Activated CD8-positive, alpha-beta memory T cell treated with anti-CD3 and anti-CD28 coated beads for 1 hour (primary cell): ENCODE measurements at places on chromosomes 2 and 18.

- DNase-seq = no peak
Measured at GRCh38 chr2:204325468-204325867, 219.8 kb upstream of the PARD3B start.

DNA sequence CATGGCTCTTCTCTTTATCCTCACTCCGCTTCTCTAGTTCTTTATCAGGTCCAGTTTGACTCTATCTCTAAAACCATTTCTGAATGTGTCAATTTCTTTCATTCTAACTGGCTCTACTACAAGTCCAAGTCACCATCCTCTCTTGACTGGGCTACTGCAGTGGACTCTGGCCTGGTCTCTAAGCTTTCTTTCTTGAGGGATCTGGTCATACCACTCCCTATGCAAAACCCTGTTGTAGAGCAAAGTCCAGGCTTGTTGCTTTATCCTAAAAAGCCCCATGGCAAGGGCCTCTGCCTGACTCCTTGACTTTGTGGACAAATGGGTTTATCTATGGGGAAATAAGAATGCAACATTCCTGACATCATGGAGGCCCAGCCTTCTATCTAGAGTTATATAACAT is 87.1 kb downstream of the BCL2L11 start:
- no peak for DNase-seq

DNA sequence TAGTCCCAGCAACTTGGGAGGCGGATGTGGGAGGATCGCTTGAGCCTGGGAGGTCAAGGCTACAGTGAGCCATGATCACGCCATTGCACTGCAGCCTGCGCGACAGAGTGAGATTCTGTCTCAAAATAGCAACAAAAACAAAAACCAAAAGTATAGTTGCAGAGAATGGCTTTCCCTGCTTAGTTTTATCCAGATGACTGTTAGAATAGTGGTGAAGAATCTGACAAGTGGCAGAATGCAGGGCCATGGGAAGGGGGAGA is 53.8 kb downstream of the NEDD4L start:
- DNase-seq = no peak

GRCh38 chr2:215410932-215411285 is 25.0 kb downstream of the FN1 start:
- no peak for DNase-seq

DNA sequence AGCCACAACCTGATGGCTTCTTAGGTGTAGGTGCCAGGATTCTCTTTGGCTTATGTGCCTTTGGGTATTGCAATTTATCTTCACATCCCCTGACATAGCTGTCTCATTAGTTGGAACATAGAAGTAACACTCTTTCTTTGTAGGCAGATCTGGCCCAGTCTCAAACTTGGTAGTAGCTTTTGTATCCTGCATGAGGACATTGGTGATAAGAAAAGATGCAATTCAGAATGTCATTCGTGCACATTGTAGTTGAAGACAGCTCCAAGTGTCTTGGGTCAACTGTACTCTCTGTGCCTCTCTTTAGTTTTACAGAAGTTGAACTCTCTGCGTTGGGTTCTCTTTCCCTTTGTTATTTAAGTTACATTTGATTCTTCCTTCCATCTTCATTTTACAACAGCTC is 69.6 kb upstream of the BCL11A start:
- no peak for DNase-seq

- DNase-seq = no peak
Measured at GRCh38 chr2:240589375-240589774, 2.8 kb downstream of the CAPN10 start.

DNA sequence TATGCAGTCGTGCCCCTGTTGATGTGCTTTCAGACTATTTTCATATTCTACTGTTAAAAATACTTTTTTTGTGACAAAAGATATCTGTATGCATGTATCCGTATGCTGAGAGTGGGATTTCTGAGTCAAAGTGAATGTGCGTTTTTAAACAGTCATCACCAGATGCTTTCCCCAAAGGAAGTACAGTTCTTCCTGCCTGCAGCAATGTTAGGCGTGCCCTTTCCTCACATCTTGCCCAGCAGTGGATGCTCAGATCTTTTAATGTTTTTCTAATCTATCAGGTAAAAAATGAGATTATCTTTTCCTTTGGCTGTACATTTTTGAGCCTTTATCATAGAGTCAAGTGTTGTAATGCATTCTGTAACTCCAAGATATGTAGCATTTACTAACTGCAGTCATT is 111.7 kb downstream of the PTPRM start:
- DNase-seq = no peak

- DNase-seq = no peak
Measured at GRCh38 chr2:1867141-1867540, 122.8 kb upstream of the PXDN start.

DNA sequence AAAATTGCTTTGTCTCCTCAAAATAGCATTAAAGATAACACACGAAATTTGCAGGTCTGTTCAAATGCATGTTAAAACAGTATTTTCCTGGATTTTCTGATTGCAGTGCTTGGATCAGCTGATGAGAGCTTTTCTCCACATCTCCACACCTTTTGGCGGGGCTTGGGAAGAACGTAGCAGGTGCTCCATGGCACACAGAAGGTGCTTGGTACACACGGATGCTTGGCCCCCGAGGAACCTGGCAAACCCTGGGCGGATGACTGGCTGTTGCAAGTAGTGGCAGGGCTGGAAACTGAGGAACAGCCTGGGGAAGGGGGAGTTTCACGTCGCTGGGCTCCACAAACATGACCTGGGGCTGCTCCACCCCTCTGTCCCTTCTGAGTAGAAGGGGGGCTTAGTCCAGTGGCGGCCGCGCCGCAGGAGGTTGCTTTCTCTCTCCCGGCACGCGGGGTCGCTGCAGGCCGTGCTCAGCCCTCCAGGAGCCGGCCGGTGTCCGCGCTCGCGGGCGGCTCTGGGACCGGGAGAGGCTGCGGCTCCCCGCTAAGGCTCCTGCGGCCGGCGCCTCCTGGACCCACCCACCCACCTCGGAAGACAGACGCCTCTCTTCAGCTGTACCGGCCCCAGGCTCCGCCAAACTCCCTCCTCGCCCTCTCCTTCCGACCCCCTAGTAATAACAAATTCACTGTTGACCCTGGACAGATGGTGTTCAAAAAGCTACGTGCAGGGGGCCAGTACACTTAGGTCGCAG is 69.3 kb downstream of the MARCO start:
- no peak for DNase-seq

- no peak for DNase-seq
Measured at GRCh38 chr18:73719611-73720010, 428.0 kb downstream of the FBXO15 start.

DNA sequence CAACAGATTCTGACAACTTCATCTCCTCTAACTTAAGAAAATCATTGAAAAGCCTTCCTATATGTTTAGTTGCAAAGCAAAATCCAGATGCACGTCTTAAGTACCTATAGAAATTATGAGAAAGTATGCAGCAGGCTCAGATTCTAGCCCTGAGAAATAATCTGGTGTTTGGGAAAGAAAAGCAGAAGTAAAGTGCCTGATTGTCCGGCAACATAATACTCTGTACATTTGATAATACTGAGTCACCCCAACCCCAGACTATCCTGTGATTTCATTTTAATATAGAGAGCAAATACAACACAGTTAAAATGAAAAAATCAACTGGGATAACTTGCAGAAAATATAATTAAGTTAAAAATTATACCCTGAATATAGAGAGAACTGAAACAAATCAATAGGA is 13.5 kb downstream of the RFX8 start:
- no peak for DNase-seq

GRCh38 chr2:85560812-85561279 is 447 bp downstream of the GGCX start:
- DNase-seq = no peak

DNA sequence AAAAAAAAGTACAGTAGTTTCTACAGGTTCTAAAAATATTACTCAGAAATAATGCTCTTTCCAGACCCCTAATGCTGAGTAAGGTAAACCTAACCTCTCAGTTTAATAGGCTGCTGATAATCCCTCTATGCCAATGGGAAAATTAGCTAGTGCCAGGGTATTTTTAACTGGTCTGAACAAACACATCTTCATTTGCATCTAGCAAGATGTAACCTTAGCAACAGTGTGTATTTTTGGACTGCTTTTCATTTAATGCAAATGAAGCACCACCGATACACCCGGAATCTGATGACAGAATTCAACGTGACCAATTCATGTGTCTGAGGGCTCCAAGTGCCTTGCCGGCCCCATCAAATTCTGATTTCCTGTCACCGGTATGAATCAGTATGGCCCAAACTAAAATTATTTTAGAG is 47.4 kb upstream of the CYRIA start:
- DNase-seq = no peak

GRCh38 chr18:33239298-33239697 is 201.2 kb downstream of the CCDC178 start:
- no peak for DNase-seq

- no peak for DNase-seq
Measured at GRCh38 chr2:77633601-77634000, 111.4 kb upstream of the LRRTM4 start.

GRCh38 chr2:240508832-240509545 is 48.8 kb downstream of the ANKMY1 start:
- no peak for DNase-seq

GRCh38 chr18:47050468-47050867 is 15.0 kb upstream of the ELOA2 start:
- DNase-seq = no peak

DNA sequence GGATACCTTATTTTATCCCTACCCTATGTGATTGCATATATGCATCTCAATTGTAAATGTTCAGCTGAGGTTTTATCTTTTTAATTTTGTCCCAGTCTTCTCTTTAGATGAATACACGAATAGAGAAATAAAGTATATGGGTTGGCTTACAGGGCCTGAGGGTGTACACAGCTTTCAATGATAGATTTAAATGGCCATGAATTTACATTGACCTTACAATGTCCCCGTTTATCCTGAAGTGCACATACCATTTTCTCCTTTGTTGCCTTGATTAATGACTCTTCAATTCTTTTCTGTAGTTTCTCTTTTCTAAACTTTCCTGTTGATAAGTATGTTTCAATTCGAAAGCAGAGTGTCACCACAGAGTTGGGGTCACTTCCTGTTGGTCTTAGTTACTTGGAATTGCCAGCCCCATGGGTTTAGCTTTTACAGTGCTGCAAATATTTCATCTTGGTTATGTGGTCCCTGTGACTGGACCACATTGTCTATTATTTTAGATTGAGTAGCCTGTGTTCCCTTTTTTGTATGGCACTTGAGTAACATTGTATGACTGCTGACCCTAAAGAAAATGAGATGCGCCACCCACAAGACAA is 1616.3 kb upstream of the ACVR2A start:
- DNase-seq = no peak

DNA sequence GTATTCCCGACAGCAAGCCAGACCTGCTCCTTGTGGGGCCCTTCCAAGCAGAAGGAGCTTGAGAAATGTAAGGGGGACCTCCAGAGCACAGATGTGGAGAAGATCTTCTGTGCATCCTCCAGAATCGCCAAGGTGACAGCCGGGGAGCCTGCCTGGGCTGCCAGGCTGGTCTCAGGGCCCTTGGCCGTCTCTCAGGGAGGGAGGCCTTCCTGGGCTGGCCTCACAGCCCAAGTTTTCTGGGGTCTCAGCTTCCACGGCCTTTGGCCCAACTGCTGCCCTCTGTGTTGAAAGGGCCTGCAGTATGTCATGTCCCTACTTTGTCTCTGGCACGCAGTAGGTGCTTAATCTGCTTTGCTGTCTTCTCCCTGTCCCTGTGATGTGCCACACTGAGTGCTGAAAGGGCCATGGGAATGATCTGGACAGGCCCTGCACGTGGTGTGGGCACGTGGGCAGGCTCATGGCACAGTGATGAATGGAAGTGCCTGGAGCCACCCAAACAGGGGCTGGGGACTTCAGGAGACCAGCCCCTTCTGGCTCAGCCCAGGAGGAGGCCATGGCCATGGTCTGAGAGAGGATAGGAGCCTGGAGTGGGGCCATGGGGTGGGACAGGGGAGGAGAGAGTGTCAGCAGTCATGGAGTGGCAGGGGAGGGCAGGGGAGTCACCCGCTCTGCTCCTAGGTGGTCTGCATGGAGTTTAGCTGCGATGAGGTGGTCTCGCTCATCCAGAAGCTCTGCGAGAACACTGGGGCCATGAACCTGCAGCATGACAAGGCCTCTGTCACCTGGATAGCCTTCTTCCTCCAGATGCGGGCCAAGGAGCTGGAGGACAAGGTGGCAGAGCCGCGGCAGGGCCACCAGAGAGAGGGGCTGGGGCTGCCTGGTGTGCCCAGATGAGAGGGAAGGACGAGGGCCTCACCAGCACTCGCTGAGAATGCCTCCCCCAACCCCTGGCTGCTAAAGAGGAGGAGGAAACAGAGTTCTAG is 35.4 kb downstream of the HJURP start:
- no peak for DNase-seq

DNA sequence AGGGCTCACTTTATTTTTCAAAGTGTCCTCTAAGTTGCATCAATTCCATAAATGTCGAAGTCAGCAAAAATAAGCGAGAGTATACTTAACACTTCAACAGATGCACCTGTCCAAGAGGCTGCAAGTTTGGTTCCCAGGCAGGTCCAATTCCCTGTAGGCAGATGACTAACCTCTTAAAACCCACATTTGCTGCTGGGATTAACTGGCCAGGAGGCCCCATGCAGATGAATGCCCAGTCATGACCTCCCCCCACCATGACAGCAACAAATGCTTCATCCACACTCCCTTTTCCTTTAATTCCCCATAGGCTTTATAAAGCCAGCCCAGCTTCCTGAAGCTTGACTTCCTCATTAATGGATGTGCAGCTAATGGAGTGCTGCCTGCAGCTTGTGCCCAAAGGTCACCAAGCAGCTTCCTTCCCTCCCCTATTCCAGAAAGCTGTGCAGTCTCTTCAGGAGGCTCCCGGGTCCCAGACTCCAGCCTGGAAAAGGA is 35.7 kb downstream of the REEP1 start:
- DNase-seq = no peak

- no peak for DNase-seq
Measured at GRCh38 chr2:224601923-224602322, 16.8 kb upstream of the CUL3 start.

DNA sequence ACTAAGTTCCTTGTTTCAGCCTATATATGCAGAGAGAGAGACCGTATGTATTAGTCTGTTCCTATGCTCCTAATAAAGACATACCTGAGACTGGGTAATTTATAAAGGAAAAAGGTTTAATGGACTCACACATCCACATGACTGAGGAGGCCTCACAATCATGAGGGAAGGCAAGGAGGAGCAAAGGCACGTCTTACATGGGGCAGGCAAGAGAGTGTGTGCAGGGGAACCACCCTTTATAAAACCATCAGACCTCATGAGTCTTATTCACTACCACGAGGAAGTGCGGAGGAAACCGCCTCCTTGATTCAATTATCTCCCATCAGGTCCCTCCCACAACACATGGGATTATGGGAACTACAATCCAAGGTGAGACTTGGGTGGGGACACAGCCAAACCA is 73.8 kb downstream of the TMEM18 start:
- DNase-seq = no peak

- DNase-seq = no peak
Measured at GRCh38 chr2:154350911-154351310, 347.6 kb upstream of the KCNJ3 start.

- DNase-seq = no peak
Measured at GRCh38 chr2:239745386-239746227, 279.5 kb downstream of the NDUFA10 start.

- no peak for DNase-seq
Measured at GRCh38 chr2:127796389-127796788, 14.6 kb downstream of the WDR33 start.

- DNase-seq = no peak
Measured at GRCh38 chr2:55842046-55842445, 81.5 kb downstream of the EFEMP1 start.

- DNase-seq = no peak
Measured at GRCh38 chr18:7388741-7389140, 157.9 kb downstream of the LRRC30 start.
